ELF-1 (cell line): ENCODE measurements at places on chromosomes 7 and 10.

DNA sequence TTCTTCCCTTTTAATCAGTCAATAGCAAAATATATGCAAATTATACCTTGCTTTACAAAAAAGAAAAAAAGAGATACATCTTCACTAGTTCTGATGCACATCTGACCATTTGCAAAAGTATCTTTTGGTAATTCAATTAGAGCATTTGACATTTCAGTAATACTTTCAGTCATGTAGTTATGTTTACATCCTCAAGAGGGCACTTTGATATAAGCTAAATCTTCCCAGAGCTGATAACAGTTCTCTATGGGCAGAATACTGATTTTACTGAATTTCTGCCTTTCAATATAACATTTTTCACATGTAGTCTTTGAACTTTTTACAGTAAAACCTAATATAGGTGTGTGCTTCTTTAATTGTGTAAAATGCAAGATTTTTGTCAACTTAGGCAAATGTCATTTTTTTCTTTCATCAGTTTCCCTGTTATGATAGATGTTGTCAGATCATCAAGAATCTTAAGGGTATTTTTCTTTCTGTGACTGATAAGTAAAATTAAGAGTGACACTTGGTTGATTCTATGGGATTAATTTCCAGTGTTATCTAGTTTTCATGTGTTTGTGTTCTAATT, 703.5 kb upstream of the SEMA3D start:
- DNase-seq = no peak

DNA sequence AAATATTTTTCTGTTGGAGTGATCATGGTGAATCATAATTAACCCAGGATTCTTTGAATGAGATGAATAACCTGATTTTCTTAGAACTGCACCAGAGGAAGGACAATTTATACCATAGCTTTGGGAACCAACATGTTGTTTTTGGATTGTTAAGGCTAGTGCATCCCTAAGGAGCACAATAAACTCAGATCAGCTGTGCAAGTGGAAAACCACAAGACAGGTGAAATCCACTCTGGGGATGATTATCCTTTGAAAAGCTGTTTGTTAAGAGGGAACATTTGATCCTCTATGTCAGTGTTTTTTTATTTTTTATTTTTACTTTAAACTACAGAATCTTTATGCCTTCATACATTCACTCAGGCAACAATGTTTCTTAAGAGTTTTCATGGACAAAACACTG, 232.1 kb upstream of the PCLO start:
- DNase-seq = no peak

DNA sequence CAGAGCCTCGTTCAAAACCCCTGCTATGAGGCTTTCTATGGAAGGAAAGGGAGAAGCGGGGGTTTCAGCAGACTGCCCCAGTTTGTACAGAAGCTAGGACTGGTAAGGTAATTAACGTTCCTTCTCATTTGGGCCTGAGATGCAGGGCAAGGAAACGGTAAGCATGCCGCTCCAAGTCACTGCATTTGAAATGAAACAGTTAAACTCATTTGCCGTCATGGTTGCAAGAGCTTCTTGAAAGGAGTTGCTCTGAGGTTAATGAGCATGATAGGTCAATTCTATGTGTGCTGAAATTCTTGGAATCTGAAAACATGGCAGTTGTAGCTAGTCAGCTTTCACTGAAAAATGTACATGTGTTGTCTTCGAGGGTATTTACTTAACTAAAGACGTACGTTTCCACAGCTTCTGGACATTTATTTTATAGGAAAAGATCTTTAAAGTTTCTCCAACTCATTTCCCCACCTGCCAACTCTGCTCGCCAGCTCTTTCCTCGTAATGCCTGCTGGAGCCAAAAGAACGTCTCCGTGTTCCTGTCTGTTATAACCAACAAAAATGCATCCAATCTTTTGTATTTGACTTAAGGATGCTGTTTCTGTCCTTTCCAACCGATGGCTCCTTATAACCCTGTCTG, 73.3 kb downstream of the ADAM12 start:
- no peak for DNase-seq

GRCh38 chr7:94873239-94873638, 34.2 kb upstream of the PPP1R9A start:
- no peak for DNase-seq

- DNase-seq = no peak
Measured at GRCh38 chr10:93851169-93851568, 42.6 kb upstream of the SLC35G1 start.

DNA sequence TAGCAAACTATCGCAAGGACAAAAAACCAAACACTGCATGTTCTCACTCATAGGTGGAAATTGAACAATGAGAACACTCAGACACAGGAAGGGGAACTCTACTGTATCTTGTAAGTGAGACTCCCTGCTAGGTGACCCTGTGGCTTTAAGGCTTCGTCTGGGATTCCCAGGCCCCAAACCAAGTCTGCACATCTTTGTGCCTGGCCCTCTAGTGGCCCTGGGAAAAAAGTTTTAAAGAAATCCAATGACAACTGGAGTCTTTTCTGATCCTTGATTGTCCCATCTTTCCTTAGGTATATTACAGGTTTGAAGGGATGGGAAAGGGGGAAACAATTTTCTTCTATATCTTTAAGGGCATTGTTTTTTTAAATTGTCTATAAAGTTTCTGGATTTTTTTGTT, 10.6 kb upstream of the LIPM start:
- DNase-seq = peak; percentile 37

DNA sequence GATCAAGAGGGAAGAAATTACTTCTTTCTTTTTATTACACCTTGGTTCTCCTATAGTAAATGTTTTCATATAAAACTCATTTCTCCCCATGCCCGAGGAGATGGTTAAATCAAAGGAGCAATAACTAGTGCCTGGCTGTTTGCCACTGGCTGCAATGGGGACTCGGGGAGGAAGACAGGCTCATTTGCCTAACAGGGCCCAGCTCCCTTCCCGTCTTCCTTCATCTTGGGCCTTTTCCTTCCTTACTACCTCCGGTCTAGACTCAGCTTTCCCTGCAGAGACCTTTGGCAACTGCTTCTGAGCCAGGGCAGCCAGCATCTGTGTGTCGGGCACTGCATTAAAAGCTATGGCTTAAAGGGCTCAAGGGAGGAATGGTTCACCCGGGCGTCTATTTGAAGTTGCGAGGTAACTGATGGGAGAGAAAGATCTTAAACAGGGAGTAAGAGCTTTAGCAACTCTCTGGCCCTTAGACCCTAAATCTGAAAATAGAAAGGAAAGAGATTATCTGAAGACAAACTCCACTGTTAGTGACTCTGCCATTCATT, 63.5 kb downstream of the CALD1 start:
- DNase-seq = no peak

DNA sequence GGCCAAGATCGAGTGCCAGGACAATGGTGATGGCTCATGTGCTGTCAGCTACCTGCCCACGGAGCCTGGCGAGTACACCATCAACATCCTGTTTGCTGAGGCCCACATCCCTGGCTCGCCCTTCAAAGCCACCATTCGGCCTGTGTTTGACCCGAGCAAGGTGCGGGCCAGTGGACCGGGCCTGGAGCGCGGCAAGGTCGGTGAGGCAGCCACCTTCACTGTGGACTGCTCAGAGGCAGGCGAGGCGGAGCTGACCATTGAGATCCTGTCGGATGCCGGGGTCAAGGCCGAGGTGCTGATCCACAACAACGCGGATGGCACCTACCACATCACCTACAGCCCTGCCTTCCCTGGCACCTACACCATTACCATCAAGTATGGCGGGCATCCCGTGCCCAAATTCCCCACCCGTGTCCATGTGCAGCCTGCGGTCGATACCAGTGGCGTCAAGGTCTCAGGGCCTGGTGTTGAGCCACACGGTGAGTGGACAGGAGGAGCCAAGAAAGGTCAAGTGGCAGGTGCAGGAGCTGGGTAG, 14.6 kb downstream of the FLNC start:
- no peak for DNase-seq

GRCh38 chr10:119320981-119321380, 113.6 kb downstream of the GRK5 start:
- no peak for DNase-seq
